Activated T-cell treated with anti-CD3 and anti-CD28 coated beads, Interleukin-2, amount 50 U/mL, for 72 hours (primary cell): ENCODE measurements at places on chromosomes 11 and 22. TPM values are rescaled to one million over a fixed set of nuclear protein-coding genes. Genes with fewer than 3 reads are reported as not detected.

The MRGPRD gene
- not detected for total RNA-seq

The OR52A1 gene
- total RNA-seq, result not detected

The ISX gene
- not detected for total RNA-seq

The ARHGAP8 gene
- total RNA-seq, result 2.8 TPM

The CYTH4 gene
- 71.9 TPM for total RNA-seq

The ANGPTL5 gene
- not detected for total RNA-seq

The KREMEN1 gene
- total RNA-seq, result 0.53 TPM

The ALDH3B2 gene
- not detected for total RNA-seq
